ENCODE measurements at places on chromosomes 1 and 21. TPM values are rescaled to one million over a fixed set of nuclear protein-coding genes. Genes with fewer than 3 reads are reported as not detected.
A peak's percentile ranks its signal among the peaks of the same experiment; 100 is the strongest.

DNA sequence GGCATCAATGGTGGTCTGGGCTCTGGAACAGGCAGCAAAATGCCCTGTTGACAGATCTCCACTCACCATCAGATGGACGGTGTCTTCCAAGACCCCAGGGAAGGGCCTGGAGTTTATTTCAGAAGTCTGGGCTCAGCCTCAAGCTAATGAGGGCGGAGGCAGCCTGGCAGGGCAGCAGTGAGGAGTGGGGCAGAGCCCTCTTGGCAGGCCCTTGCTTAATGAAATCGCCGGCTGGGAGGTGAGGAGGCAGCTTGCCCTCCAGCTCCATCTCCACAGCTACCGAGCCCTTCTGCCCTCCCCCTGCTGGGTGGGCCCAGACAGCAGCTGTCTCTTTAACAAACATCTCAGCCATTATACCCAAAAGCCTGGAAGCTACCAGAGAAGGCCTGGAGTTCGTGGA is 22.0 kb upstream of the GRIK3 start:
- DNase-seq: no peak
- no peaks in the 10 kb centered on the region for H3K4me1 ChIP-seq
- no peak overlapping the region for H3K27ac ChIP-seq
- H3K4me3 ChIP-seq: no peak overlapping the region
- H3K27me3 ChIP-seq: peaks cover 5% of the 10 kb centered on the region

DNA sequence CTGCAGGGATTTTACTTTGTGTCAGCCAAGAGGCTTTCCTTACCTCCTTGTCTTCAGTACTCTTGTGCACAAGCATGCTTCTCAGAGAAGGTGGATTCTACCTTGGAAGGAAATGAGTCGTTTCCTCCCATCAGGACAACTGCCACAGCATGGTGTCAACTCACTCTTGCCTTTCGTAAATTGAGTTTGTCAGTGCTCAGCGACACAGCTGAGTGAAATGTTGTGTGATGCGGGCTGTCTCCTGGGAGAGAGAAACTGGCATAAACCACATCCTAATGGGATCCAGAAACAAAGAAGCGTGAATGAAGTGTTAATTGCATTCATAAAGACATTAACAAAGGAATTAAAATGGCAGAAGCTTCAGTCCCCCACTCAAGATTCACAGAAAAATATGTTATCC is 51.5 kb upstream of the SLC22A15 start:
- DNase-seq: no peak
- no peak overlapping the region for H3K27ac ChIP-seq
- no peaks in the 10 kb centered on the region for H3K36me3 ChIP-seq
- H3K4me3 ChIP-seq: no peak overlapping the region
- H3K4me1 ChIP-seq: no peaks in the 10 kb centered on the region

The HSPA6 gene
- total RNA-seq: 1.0 TPM

GRCh38 chr1:11211925-11212587 is 22.9 kb downstream of the ANGPTL7 start:
- H3K4me3 ChIP-seq: no peak overlapping the region
- no peaks in the 10 kb centered on the region for H3K4me1 ChIP-seq
- H3K27me3 ChIP-seq: no peaks in the 10 kb centered on the region

The PCAT6 gene
- 1.3 TPM for total RNA-seq

The KCNK1 gene
- not detected for total RNA-seq

DNA sequence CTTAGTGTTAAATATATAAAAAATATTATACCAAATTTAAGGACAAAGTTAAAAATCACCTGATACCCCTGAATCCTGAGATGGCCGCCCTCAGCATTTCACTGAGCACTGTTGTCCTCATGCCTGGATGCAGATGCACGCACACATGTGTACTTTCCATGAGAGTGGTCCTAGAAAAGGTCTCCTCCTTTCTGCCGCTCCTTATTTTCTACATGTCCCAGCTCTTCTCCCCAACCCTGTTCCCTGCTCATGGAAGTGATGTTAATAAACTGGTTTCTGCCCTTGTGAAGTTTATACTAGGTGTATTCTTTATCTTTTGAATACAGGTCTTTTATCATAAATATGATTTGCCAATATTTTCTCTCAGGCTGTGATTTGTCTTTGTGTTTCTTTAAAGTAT is 32.9 kb downstream of the DIP2A start:
- peaks cover 50% of the 10 kb centered on the region for H3K36me3 ChIP-seq
- H3K4me1 ChIP-seq: no peaks in the 10 kb centered on the region
- no peak overlapping the region for H3K27ac ChIP-seq
- H3K4me3 ChIP-seq: no peak overlapping the region

GRCh38 chr1:160428655-160429054 is 28.3 kb downstream of the VANGL2 start:
- peak; percentile 18 for DNase-seq
- peaks cover 52% of the 10 kb centered on the region for H3K4me1 ChIP-seq
- H3K36me3 ChIP-seq: no peaks in the 10 kb centered on the region
- H3K27me3 ChIP-seq: no peaks in the 10 kb centered on the region

The FBXO42 gene
- 14.9 TPM for total RNA-seq
